ENCODE measurements at places on chromosomes 3 and 15.
A peak's percentile ranks its signal among the peaks of the same experiment; 100 is the strongest.

GRCh38 chr3:24354230-24354629, 140.4 kb downstream of the THRB start:
- DNase-seq: no peak

DNA sequence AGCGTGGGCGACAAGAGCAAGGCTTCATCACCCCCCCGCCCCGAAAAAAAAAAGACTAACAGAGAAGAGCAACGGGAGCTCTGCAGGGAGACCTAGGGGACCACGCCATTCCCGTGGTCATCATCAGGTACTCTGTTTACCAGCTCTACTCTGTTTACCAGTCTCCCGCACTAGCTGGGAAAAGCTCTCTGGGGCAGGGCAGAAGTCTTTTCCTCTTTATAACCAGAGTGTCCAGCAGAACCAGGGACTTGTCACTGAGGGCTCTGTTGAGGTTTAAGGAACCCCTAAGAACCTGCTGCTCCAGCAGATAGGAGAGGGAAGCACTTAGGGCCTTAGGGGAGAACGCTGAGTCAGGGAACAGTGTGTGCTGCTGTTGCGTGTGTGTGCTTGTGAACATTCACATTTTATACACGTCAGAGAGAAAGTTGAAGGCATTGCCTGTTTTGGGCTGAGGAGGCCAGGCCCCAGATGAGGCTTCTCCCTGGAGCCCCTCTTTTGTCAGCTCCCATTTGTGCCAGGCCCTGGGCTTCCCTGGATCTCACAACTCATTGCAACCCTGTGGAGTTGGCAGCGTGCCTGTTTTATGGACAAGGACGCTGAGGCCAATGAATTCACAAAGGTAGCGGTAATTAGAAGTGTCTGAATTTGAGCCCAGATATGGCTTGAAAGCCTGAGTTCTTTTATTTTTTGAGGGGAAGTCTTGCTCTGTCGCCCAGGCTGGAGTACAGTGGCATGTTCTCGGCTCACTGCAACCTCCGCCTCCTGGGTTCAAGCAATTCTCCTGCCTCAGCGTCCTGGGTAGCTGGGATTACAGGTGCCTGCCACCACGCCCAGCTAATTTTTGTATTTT, 24.2 kb upstream of the ERICH6 start:
- DNase-seq: no peak

- DNase-seq: no peak
Observed at GRCh38 chr15:101610611-101611000, 41.6 kb downstream of the TM2D3 start.

DNA sequence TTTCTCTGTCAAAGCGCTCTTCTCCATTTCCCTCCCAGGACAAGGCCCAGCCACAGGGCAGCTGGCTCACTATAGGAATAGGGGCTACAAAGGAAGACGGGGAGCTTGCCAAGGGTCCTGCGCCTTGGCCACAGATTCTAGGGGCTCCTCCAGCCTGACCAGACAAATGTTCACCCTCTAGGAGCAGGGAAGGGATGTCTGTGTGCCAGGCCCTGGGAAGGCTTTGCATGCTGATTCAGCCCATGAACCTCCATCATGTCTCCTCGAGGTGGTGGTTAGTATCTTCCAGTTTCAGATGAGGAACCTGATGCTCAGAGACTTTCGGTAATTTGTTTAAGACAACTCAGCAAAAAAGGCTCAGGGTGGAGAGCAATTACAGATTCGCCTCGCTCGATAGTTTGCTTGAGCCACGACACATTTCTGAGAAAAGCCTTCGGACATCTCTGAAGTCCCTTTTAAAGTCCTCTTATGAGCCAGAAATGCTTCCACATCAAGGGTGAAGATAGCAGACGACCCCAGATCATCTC, 110.0 kb downstream of the XXYLT1 start:
- DNase-seq: no peak

- DNase-seq: no peak
Observed at GRCh38 chr3:13364602-13365271, 55.4 kb downstream of the NUP210 start.

DNA sequence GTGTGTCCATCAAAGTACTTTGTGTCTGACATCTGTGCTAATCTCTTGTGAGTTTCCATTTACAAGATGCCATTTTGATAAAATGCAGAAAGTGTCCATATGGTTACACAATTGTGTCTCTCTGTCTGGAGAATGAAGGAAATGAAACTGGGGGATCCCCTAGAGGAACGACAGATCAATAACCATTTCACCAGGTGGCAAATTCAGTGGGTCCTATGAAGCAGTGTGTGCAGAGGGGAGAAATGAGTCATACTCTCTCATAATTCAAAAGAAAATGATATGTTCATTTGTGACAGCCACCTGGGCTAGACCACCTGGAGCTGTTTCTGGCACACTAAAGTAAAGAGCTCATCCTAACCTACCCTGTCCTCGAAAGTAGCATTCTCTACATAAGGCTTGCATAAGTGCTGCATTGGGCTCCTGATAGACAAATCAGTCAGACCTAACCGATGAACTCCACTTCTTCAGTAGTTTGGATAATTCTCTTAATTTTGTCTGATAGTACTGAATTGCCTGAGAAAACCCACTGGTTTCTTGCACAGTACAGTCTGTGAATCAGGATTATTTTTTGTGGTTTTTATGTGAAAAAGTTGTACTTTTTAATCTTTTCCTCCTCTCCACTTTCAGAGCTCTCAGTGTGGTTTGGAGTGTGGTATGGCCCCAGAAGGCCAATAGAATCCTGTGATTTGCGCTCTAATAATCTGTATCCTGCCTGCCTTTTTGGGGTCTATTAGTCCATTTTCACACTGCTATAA, 10.3 kb upstream of the CD47 start:
- no peak for DNase-seq

- DNase-seq: no peak
Observed at GRCh38 chr3:186786922-186787321, 3.5 kb downstream of the EIF4A2 start.

DNA sequence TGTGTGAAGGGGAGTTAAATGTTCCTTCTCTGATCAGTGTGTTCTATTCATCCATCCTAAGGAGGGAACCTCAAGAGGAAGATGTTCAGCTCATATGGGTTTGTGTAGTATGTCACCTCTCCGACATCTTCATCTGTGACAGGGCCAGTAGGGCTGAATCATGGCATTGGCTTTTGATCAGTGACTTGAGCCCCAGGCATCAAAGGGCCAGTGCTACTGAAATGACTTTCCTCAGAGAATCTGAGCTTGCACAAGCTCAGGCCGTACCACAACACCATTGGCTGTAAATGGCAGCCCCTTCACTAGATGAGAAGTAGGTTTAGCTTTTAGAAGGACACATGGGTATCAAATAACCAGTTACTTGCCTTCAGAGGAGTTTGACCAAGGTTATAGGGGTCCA, 183.2 kb upstream of the NR2E3 start:
- DNase-seq: no peak

- DNase-seq: no peak
Observed at GRCh38 chr3:45169125-45169904, 23.1 kb upstream of the CDCP1 start.

GRCh38 chr3:168801794-168802193, 706.1 kb upstream of the GOLIM4 start:
- no peak for DNase-seq

DNA sequence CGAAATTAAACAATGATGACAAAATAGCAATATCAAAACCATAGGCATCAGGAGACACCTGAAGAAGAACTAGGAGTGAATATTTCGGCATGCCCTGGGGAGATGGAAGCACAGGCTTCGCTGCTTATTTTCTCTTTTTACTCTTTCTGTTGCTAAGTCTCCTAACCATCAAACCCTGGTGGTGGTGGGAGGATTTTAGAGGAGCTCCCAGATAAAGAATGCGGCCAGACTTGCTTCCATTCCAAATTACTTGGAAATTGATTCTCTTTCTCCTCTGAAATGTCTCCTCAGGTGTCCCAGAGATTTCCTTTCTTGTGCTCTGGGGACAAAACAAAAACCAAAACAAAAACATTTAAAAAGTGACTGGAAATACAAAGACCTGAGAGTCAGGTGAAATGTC, 243.0 kb downstream of the KBTBD8 start:
- no peak for DNase-seq

GRCh38 chr3:98518816-98519215, 3.9 kb downstream of the CLDND1 start:
- DNase-seq: no peak

- DNase-seq: no peak
Observed at GRCh38 chr3:147393943-147394883, 12.1 kb downstream of the ZIC4 start.

DNA sequence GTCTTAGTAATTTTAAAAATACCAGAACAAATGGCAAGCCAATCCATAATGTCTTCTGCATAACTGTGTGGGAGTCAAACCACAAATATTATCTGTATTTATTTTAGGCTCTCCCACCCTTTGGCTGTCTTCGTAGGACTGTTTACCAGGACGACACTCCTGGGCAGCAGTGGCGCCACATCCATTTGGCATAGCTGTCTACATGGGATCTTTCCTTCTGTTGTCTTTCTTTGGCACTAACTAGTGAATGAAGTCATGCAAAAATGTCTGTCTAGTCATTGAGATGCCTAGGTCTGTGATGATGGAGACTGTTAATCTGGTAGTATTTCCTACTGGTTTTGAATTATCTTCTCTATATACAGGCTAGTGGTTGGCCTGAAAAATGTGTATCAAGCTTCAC, 54.0 kb upstream of the CHMP2B start:
- no peak for DNase-seq

DNA sequence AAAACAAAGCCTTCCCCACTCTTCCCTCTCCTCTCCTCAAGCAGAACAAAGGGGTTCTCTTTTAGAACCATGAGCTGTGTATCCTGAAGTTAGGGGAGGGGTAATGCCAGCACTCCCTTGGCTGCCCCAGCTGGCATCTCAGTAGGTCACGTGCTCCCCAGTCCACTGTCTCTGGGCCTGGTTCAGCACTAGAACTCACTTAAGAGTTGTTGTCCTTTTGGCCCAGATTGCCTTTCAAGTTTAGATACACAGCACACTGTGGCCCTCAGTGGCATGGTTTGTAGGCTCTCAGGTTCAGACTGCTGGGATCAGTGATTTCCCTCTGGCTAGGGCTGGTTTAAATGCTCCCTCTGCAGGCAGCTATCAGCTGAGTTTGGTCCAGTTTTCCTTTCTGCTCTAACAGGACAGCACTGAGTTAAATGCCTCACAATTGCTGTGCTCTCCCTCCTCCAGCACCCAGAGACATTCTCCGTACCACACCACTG, 188.4 kb upstream of the ST8SIA2 start:
- DNase-seq: no peak

DNA sequence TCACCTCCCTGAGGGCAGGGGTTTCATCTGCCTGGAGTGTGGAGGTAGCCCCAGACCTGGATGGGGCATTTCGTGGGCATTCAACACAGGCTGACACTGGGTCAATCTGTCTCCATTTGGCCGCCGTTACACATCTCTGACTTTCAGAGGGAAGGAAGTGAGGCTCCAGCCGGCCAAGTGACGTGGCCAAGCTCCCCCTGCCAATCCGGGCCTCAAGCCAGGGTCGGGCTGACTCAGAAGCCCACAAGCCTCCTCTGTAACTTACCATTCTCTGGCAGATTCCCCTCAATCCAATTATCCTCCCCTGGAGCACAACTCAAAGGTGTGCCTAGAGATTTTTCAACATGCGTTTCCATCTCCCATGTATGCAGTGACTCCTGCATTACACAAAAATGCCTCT, 227.6 kb downstream of the KLF13 start:
- peak; percentile 66 for DNase-seq

GRCh38 chr3:66997560-66998112, 471 bp upstream of the KBTBD8 start:
- no peak for DNase-seq

DNA sequence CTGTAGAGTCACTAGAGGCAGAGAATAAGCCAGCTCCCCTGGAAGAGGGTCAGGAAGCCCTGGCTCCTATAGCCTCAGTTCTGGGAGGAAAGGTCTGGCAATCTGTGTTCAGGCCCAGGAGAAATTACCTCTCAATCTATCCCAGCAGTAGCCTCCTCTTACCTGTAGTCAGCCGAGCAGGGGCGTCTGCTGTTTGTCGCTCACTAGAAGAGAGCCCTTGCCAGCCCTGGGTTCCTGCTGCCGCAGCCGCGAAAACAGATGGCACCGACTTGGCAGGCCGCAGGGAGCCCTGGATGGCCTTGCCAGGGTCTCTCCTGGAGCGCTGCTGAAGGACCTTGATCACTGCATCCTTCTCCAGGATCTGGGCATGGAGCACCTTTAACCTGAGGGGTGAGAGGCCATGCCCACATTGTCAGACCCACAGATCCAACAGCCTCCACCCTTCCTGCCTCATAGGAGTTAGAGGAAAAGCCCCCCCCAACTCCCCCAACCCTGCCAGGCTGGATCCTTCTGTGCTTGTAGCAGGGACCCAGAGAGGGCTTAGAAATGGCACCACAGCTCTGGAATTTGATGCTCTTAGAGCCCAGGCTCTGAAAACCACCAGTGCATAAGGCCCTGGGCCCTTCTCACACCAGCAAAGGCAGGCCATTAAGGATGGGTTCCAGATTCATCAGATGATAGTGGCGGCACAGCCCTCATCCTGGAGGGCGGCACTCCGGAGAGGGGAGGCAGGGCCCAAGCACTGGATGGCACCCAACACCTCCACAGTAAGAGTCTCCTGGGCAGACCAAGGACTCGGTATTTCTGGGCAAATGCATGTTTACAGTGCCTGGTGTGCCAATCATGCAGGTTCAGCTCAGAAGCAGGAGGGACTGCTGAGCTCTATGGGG, 14.9 kb downstream of the AMOTL2 start:
- peak; percentile 23 for DNase-seq

DNA sequence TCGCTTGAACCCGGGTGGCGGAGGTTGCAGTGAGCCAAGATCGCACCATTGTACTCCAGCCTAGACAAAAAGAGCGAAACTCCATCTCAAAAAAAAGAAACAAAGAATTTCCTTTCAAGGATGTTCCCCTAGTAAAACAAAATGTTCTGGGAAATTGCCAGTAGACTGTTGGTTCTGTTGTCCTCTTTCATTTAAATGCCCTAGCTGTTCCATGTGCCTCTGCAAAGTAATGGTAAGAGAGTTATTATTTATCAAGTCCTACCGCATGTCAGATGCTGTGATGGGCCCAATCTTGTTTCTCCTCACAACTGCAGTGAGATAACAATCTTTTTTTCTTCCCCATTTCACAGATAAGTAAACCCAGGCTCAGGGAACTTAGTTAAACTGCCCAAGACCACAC, 254.3 kb upstream of the TPM1 start:
- no peak for DNase-seq

- DNase-seq: no peak
Observed at GRCh38 chr3:132033471-132033870, 1.3 kb downstream of the CPNE4 start.

- DNase-seq: no peak
Observed at GRCh38 chr15:78599189-78599588, 21.6 kb downstream of the CHRNA3 start.

- no peak for DNase-seq
Observed at GRCh38 chr15:98350276-98350675, 298.1 kb upstream of the IGF1R start.

DNA sequence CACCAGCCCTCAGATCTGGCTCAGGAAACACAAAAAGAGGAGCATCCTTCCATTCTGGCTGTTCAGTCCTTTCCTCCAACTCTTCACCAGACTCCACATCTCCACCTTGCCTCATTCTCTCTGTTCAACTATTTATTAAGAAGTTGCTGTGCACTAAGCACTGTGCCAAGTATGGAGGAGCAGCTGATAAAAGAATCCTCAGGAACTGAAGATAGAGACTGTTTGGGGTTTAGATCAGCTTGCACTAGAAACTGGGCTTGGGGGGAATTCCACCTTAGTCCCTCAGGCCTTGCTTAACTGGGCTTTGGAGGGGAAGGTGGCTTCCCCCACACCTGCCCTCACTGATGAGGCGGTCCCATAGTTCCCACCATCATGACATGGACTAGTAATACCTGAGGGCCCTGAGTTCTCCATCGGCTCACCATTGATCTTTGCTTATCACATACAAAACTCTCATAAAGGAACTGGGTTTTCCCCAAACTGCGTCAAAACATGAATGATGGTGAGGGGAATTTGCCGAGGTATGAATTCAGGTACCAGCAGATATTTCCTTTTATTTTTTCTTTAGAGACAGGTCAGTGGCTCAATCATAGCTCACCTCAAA, 1.7 kb upstream of the CCR8 start:
- no peak for DNase-seq
